BJ (cell line): ENCODE measurements at places on chromosomes 2 and 18.

GRCh38 chr2:168343586-168343985 lies 96.2 kb upstream of the STK39 start:
- DNase-seq, result no peak

GRCh38 chr2:57100436-57100835 lies 916.6 kb downstream of the CCDC85A start:
- no peak for DNase-seq

DNA sequence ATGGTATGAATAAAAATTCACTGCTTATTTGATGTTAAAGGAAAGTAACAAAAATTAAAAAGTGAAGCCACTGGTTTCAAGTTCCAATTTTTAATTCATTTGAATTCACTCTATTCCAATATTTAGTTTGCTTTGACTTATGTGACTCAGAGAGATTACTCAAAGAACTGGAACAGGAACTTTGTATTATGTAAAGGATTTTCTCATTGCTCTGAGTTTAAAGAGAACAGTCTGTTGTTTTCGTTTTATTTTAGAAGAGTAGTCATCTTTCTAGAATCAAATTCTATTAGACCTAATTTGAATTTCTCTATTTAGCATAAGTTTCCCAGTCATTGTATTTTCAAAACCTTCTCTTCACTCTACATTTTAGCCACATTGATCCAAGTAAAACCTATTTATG lies 300.1 kb upstream of the SLC8A1 start:
- DNase-seq, result no peak

DNA sequence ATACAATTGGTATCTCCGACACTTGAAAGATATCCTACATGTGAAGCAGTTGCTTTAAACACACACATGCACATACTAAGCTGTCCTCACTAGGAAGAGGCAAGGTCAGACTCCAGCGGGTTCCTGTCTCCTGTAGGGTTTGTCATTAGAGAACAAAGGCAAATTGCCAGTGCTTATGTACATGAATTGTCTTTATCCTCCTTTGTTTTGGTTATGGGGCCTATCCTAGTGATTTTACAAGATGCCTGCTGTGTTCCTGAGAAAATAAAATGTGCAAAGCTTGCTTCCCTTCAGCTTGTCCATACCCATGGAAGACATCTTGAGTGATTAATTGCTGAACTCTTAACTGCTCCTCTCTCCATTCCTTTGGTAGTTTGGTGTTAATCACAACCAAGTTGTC lies 86.7 kb upstream of the SLC39A10 start:
- DNase-seq, result no peak

GRCh38 chr2:128270672-128271596 lies 47.7 kb downstream of the HS6ST1 start:
- no peak for DNase-seq

GRCh38 chr2:136207030-136207623 lies 89.2 kb upstream of the CXCR4 start:
- DNase-seq, result no peak

DNA sequence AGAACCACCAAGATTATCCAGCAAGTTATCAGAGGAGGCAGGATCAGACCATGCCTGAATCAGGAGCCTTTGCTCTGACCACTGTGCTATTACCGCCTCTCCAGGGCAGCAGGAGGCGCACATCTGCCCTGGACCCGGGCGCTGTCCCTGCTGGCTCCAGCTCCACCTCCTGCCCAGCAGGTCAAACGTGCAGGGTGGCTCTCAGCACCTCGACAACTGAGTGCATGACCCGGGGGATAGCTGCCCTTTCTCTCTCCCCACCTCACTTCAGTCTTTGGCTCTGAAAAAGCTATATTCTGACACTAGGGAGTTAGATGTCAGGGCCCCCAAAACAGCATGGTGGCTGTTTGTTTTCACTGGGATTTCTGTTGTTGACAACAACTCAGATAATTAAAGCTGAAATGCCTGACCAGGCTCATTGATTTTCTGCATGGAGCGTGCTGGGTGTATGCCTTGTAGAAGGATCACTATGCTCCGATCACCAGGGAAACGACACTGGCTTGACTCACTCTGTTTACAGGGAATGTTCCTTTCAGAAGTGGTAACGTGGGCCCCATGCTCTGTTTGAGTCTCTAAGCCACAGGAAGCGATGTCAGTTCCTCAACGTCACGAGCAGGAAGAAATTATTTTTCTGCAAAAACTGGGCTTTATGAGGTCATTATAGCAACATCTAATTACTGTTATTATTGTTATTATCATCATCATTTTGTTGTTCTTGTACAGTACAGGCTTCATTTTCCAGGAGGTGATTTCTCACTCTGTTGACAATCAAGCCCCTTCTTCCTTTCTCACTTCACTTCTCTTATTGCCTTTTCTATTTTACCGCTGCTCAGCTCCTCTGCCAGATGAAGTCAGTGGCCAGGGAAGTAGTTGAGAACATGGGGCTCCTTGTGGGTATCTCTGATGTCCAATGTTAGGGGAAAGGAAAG lies 125.6 kb downstream of the PLB1 start:
- DNase-seq, result peak; percentile 81

DNA sequence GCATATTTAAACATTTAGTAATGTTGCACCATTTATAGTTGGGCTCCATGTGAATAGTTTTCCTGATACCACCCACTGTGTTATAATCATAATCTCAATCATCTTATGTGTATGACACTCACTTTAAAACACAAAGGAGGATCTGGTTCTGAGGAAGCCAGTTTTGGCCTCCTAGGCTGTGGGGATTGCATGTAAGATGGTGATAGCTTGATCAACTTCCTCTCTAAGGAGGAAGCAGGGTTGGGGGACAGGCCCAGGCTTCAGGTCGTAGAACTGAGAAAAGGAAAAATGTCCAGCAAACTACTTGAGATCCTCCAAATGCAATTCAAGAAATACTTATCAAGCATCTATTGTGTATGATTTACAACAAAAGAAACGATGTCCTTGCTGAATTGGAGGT lies 4.9 kb upstream of the PPM1B start:
- no peak for DNase-seq

- no peak for DNase-seq
These were observed 15.4 kb downstream of the HK2 start for GRCh38 chr2:74849228-74849892.

GRCh38 chr18:38940475-38940862 lies 1374.9 kb upstream of the CELF4 start:
- no peak for DNase-seq

DNA sequence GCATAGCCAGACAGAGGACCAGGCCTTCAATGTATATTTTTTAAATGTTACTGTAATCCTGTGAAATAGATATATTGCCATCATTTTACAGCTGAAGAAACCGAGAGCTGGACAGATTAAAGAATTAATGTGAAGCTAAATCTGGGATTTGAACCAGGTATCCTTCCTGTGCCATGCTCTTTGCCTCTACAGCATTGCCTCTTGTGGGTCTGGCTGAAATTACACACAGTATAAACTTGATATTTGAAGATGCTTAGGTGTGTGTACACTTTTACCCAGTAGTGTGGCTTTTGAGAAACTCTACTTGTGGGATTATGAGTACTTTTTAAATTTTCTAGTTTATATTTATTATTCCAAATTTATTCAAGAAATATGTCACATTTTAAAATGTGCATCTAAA lies 264.5 kb downstream of the CNTNAP5 start:
- DNase-seq, result no peak

GRCh38 chr18:37657493-37657892 lies 91.9 kb upstream of the CELF4 start:
- no peak for DNase-seq

GRCh38 chr18:55753643-55754263 lies 165.8 kb upstream of the TCF4 start:
- no peak for DNase-seq

GRCh38 chr2:135218426-135218825 lies 166.3 kb downstream of the RAB3GAP1 start:
- no peak for DNase-seq

- no peak for DNase-seq
These were observed 195.1 kb downstream of the RTP5 start for GRCh38 chr2:242064364-242065250.

GRCh38 chr18:13500869-13501542 lies 225.4 kb downstream of the FAM210A start:
- peak; percentile 20 for DNase-seq

- DNase-seq, result no peak
These were observed 601.2 kb downstream of the ADCYAP1 start for GRCh38 chr18:1505856-1506255.

GRCh38 chr18:72849671-72850070 lies 18.1 kb downstream of the NETO1 start:
- no peak for DNase-seq

- no peak for DNase-seq
These were observed 183.9 kb upstream of the ETAA1 start for GRCh38 chr2:67213270-67213670.

GRCh38 chr2:240649331-240649730 lies 24.1 kb downstream of the GPR35 start:
- DNase-seq, result no peak

- no peak for DNase-seq
These were observed 123.8 kb downstream of the AKAIN1 start for GRCh38 chr18:5073026-5073944.

DNA sequence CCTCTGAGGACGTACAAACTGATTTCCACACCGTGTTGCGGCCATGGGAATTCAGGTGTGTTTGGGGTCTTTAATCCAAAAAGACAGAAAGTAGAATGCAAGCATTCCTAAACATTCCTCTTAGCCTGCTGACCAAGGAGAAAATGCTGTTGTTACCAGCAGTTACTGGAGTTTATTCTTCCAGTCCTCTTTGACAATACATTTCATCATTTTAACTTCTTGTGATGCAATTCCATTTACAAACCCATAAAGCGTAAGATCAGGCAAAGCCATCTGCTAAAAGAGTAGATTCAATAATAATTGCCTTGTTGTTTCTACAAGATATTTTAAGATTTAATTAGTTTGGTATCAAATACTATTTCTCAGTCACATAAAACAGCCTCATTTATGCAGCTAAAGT lies 32.7 kb downstream of the SPIRE1 start:
- DNase-seq, result no peak

- DNase-seq, result no peak
These were observed 35.4 kb upstream of the METAP1D start for GRCh38 chr2:171964308-171964707.

DNA sequence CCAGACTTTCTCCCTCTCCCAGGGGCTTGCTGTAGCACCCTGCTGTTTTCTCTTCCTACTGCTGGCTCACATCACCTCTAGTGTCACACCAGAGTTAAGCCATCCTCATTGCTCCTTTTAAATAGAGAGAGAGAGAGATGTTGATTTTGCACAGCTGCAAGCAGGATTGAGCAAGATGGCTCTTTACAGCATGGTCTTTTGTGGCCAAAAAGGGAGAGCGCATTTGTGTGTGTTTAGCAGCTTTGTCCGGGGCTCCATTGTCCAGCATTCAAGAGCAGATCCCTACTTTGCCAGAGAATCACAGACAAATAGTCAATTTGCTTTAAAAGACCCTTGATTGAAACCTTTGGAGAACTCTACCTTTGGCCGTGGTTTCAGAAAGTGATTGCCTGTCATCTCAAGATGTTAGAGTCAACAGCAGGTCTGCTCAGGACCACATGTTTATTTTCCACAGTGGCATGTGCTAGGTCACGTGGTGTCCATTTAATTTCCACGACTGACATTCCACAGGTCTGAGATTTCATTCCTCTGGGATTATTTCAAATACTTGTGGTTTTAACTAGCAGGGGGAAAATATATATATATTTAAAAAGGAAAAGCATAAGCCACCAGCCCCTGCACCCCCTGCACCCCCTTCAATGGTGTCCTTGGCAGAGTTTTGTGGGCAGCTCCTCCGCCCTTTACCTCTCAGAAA lies 359.9 kb upstream of the SLC14A2 start:
- DNase-seq, result peak; percentile 90

GRCh38 chr2:129165006-129165405 lies 814.5 kb upstream of the RAB6C start:
- no peak for DNase-seq

GRCh38 chr2:238100821-238101771 lies 956 bp downstream of the ESPNL start:
- no peak for DNase-seq

GRCh38 chr2:21326152-21326551 lies 202.4 kb downstream of the TDRD15 start:
- no peak for DNase-seq

GRCh38 chr2:85712336-85712735 lies 18.2 kb downstream of the GNLY start:
- no peak for DNase-seq

DNA sequence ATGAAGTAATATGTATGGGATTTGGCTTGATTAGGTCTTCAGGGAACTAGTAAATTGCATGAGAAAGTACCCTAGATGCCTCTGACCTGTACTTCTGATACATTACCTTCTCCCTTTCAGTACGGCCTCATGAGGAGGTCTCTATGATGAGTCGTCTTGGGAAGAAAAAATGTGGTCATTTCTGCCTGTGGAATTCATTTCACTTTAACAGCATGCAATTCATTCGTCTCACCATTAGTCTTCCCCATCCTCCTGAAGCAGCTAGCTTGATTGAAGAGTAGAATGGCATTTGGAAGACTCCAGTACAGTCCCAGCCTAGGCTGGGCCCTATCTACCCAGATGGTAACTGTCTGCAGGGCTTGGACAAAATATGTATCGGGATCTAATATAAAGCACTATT lies 52.2 kb downstream of the TMX3 start:
- no peak for DNase-seq

DNA sequence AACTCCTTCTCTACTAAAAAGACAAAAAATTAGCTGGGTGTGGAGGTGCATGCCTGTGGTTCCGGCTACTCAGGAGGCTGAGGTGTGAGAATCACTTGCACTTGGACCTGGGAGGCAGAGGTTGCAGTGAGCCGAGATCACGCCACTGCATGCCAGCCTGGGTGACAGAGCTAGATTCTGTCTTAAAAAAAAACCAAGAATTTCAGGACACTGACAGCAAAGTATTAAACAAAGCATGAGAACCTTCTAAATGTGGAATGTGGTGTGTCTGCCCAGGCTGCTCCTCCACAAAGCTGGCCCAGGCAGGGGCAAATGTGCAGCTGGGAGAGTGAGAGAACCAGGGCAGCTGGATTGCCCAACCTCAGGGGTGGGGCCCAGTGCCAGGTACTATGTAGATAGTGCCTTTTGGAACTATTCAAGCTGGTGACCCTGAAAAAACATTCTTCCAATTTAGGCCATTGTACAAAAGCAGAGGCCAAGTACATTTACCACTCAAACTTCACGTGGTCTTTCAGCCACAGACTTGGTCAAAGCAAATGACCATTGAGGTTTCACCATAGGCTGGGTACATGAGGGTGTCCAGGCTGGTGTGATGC lies 6.7 kb upstream of the UGT1A5 start:
- no peak for DNase-seq

DNA sequence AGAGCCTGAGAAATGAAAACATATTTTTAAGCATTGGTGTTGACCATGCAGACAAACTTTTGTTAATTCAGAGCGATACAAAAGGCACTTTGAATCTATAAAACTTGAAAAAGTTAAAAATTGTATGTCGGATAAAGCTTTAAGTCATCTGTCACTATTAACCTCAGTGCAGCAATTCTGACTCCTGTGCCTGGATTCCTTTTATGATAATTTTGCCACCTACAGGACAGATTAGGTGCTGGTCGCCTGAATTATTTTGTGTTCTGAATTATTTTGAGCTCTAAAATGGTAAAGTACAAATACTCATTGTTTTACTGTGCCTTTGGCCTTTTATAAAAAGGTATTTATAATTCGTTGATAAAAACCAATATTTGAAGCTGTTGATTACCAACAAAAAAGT lies 19.4 kb upstream of the RNF138 start:
- no peak for DNase-seq
